ENCODE measurements at places on chromosomes 3 and 15.

- peak; percentile 21 for DNase-seq
These were observed 89.3 kb downstream of the RASA2 start for GRCh38 chr3:141575879-141576743.

DNA sequence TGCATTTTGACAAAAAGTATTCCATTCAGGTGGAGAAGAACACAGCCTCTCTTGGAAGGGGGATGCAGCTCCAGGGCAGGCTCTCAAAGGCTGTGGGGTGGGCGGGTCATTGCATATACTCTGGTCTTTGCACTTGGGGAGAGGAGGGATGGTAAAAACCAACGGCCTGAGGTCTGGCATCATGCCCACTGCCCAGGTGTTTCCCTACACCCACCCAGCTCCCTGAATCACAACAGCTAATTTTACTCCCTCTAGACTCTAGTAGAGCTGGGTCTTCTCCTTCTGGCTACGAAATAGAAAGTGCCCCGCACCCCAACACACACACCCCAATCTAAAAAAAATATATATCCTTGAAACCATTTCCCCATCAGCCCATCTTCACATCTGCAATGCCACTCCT lies 1.0 kb downstream of the MYLK start:
- no peak for DNase-seq

- no peak for DNase-seq
These were observed 225.5 kb downstream of the ARPP21 start for GRCh38 chr3:35864871-35865270.

- no peak for DNase-seq
These were observed 138.1 kb upstream of the PDZRN3 start for GRCh38 chr3:73762855-73763254.

GRCh38 chr15:89679212-89679611 lies at the start of gene PLIN1:
TSS of gene PLIN1 (minus strand) at chr15:89679367. CDS start at chr15:89677489, 1,878 bp downstream.
- DNase-seq = no peak

DNA sequence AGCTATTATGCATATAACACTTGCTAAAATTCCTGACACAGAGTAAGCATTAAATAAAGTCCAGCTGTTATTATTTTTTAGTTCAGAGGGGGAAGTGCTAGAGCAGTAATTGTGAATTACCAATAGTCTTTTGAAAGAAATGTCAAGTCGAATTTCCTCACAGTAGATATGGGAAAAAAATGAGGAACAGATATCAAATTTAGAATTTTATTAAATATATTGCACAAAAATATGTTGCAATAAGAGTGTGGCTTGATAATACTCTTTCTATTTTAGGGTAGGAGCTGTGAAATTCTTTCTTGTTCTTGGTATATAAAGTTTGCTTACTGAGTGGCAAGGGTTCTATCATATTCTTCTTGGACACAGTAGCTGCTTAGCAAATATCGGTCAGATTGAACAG lies 181.3 kb downstream of the NFKBIZ start:
- DNase-seq = no peak

DNA sequence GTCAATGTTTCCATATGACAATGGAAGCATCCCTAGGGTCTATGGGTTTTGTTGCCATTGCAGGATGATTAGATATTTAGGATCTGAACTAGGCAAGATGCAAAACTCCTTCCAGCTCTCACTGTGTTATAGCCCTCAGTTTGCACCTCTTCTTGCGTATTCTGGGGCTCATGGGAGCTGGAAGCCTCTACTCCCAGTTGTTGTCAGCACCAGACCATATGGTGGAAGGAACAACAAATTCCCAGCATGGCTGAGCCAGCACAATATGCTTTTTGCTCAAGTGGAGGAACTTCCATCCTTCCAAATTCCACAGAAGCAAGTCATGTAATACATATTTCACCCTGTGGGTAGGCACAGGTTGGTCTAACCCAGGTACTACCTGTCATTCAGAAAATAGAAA lies 18.5 kb upstream of the CTXND1 start:
- no peak for DNase-seq

DNA sequence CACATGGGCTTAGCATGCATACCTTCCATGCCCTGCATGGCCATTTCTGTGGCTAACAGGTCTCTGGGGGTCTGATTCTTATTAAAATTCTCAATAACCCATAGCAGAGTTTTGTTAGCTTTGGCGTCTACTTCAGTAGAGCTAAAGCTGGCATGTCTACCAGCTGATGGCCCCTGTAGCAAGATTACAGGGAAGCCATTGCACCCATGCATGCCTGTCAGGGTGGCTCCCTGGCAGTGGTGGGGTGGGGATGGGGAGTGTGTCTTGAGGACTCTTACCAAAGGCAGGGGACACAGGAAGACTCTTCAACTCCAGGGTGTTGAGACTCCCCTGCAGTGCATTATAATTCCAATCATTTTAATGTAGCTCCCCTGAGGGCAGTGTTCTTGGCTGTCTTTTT lies 4.7 kb downstream of the KY start:
- no peak for DNase-seq

DNA sequence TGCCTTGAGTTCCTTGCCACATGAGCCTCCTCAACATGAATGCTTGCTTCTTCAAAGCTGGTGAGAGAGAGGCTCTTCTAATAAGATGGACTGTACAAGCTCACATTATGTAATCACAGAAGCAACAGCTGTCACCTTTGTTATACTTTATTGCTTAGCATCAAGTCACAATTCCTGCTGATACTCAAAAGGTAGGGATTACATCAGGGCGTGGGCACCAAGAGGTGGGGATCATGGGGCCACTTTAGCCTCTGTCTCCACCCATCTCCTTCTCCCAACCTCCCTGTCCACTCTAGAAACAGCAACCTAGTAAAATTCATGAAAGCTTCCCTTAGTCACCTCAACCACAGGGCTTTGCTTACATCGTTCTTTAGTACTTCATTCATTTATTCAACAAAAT lies 95.9 kb downstream of the FAM43A start:
- DNase-seq = no peak

GRCh38 chr3:16374047-16374934 lies 109.3 kb downstream of the OXNAD1 start:
- DNase-seq = no peak

GRCh38 chr3:194541483-194541882 lies 54.7 kb upstream of the ATP13A3 start:
- DNase-seq = no peak

DNA sequence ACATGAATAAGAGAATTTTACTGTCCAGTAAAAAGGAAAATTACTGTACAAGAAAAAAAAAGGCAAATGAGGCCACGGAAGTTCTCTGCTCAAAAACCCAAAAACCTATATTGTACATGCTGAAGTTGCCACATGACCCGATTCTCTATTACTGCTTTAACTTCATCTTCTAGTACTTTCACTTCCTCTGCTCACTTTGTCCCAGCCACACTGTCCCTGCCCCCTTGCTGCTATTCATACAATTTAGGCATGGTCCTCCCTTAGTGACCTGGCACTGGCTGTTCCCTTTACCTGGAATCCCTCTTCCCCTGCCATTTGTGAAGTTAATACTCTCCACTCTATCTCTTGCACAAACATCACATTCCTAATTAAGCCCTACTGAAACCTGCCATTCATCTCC lies 457.4 kb downstream of the MAGI1 start:
- DNase-seq = no peak

DNA sequence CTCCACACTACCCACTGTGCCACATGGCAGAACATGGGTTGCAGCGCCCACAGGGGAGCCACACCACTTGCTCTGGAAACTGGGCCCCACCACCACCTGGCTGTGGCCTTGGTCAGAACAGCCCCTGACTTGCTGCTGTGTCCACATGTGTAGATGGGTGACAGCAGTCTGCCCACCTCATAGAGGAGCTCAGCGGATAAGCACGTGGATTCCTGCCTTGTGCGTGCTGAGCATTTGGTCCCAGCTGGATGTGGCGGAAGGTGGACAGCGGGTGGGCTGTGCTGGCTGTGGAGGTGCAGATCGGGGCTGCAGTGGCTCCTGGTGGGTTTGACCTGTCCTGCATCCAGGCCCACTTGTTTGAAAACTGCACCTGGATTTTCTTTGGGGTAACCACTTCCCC lies 6.0 kb upstream of the PLXNA1 start:
- DNase-seq = no peak

GRCh38 chr15:72923289-72923688 lies 129.0 kb upstream of the NEO1 start:
- DNase-seq = no peak

GRCh38 chr3:51967384-51968169 lies at the start of gene PCBP4:
TSS of gene PCBP4 (minus strand) at chr3:51967454. CDS start at chr3:51961240, 6,214 bp downstream.
- DNase-seq = peak; percentile 36

DNA sequence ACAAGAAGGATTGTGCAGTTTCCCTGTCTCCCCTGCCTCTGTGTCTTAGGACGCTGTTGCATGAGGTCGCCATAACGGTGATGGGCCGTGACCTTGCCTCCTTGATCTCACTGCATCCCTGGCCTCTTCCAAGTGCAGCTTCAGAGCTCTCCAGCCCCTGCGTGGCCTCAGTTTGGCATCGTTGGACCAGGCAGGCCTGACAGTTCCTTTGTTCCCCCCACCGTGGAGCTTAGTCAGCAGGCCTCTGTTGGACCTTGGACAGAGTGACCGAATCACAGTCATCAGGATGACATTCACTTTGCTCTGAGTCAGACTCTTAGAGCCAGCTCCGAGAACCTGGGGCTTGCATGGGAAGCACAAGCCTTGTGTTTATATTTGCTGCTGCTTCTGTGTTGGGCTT lies 139.4 kb downstream of the OPA1 start:
- DNase-seq = no peak

GRCh38 chr15:66613743-66614142 lies 47.9 kb upstream of the LCTL start:
- no peak for DNase-seq

DNA sequence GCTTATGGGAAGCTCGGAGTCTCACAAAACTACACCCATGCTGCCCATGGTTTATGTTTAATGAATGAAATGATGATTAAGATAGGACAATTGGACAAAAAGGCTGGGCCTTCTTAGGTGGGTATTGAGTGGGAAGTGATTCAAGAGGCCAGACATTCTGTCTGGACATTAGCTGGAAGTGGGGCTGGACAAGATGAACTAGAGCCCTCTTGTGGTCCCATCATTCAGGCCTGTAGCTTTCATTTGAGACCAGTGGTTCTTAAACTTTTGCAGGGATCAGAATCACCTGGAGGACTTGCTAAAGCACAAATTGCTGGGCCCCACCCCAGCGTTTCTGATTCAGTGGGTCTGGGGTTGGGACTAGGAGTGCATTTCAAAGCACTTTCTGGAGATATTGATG lies 290.4 kb upstream of the CTDSPL start:
- DNase-seq = no peak

DNA sequence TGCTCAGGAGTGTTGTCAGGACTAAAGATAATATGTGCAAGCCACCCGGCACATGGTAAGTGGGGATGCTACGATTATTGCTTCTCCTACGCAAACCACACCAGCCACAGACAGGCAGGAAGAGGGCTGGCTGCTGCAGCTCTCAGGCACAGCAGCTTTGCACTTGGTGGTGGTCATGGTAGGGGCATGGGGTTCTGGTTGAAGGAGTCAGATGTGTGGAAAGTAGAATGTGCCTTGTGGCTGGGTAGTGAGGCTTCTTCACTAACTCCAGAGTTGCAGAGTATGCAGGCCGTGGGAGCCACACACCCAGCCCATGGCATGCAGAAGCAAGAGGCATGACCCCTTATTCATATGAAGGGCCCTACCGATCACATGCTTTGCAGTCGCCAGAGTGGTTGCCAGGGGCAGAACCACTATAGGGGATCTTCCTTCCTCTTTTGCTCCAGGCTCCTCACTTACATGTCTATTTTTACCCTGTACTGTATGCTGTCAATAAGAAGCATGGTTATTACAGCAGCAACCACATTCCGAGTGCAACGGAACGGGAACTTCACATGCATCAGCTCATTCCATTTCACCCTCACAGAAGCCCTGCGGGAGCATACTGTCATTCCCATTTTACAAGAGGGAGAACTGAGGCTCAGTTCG lies 59.2 kb upstream of the HERC1 start:
- peak; percentile 90 for DNase-seq

GRCh38 chr3:198051836-198052235 lies 91.8 kb downstream of the LMLN start:
- no peak for DNase-seq

DNA sequence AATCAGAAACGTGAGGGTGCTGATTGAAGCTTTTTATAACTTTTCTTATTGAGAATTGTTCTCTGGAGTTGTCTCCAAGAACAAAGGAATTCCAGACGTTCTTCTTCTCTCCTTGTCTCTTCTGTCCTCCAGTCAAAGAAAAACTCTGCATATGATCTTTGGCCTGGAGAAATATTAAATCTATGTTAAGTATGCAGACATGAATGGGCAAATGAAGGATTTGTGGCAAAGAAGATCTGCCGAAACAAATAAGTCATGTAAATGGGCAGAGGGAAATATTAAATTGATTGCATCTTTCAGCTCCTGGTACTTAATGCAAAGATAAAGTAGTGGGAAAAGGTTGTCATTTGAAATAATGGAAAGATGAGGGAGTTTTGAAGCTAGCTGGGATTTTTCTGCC lies 74.9 kb downstream of the IGF1R start:
- no peak for DNase-seq

GRCh38 chr3:188153437-188154013 lies 432 bp upstream of the LPP start:
- no peak for DNase-seq

DNA sequence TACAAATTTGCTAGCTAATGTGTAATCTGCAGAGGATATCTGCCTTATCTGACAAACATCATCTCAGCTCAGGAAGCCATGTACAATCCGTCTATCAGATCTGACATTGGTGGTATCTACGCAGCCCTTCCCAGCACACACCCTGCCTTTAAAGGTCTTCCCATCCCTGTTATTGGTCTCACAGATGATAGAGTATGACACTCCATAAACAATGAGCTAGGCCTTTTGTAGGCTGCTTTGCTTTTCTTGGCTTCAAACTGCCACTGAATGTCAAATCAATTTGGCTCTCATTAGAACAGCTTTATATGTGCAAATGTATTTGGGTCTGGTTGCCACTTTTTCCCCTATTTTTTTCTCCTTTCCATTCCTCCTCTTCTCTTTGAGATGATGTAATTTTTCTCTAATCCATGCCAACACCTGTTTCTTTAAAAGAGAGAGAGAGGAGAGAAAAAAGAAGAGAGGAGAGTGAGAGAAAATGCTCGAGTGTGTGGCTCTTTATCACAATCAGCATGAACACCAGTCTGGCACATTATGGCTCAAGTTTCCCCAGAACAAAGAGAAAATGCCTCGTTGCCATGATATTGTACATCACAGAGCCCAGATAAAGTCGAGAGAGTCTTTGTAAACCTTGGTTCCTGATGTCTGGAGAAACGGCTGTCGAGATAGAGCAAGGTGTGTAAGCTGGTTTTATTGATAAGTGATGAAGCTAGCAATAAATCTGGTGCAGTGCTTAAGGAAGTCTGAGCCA lies 80.8 kb upstream of the DPH6 start:
- DNase-seq = no peak

GRCh38 chr15:73712107-73712506 lies 27.9 kb downstream of the CD276 start:
- DNase-seq = no peak
